ENCODE measurements at places on chromosomes 4 and X.

DNA sequence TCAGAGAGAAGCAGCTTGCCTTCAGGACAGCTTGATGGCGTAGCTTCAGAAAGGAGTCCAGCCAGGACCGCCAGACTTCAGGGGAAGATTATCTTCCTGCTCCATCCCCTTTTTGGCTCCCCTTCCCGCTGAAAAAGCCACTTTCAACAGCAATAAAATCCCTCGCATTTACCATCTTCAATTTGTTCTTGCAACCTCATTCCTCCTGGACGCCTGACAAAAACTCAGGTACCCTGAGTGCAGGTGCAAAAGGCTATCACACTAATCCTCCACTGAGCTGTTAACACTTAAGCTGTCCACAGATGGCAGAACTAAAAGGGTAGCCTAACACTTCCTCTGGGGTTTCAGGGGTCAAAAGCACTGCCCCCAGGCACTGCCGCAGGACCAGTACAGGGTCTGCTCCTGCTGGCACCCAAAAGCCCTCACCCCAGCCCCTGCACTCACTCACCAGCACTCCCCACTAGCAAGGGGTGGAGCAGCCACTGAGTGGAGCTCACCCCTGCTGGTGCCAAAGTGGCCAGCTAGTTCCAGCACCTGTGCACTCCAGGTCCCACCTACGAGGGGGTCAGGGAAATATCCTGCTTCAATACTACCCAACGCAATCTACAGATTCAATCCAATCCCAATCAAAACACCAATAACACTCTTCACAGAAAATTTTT is 145.8 kb downstream of the ADGRA3 start:
- DNase-seq = no peak

GRCh38 chr4:37415845-37416369 is 171.4 kb downstream of the NWD2 start:
- no peak for DNase-seq

DNA sequence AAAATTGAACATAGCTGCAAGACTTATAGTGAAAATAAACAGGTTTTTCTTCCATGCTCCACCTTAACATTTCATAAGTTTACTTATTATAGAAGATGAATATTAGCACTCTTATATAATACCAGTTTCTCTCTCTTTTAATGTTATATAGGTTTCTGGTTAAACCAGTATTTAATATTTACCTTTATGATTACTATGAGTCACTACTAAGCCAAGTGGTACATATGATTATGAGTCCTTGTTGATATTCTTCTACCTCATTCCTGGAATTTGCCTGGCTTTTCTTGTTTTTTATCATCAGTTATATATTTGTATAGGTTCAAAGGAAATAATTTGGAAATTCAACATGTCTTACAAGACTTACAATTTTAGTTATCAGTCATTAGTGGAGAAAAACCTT is 89.9 kb upstream of the MAOA start:
- DNase-seq = no peak

DNA sequence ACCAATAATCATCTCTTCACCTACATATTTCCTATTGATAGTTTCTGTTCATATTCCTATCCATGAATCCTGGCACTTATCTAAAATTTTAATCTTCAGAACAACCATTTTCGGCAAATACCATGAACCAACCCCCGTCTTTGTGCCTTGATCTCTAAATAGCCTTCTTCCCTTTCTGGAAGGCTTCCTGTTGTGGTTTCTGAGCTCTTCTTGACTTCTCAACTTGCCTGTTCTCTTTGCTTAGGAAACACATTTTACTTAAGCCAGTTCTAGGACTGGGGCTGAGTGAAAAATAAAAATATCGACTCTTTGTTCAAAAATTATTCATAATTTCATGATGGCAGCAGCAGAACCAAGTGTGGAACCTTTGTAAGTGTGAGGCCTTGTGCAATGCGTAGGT is 882.4 kb downstream of the C4orf33 start:
- no peak for DNase-seq

DNA sequence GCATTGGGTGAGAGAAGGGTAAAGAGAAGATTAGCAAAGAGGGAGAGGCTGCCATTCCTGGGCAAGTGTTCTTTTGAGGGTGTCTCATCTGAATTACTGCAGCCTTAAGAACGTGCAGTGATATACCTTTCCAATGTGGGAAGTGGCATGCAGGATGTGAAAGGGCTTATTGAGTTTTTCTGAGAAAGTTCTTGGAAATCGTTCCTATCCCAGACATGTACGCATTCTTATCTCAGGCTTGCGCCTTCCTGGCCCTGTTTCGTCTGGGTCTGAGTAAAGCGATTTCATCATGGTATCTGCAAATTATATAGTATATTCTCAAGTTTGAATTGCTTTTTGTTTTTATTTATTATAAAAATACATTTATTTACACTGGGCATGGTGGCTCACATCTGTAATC is 699.8 kb downstream of the TRAM1L1 start:
- DNase-seq = no peak

DNA sequence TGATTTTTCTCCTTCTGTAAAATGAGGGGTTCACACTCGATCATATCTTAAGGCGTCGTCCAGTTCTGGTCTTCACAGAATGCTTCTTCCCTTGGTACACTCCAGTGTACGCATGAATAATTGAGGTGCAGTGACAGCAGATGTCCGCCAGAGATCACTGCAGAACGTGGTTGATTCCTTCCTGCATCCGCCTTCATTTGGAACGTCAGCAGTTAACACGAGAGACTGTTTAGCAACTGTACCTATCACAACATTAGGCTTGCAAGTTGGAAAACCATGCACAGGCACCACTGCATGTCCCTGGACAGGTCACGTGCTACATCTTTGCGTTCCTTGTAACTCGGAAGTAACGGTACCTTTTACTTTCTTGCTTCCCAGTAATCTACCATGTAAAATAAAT is 66.0 kb upstream of the GEMIN8 start:
- no peak for DNase-seq

GRCh38 chrX:48493890-48494364 is 14.9 kb upstream of the PORCN start:
- DNase-seq = peak; percentile 13

DNA sequence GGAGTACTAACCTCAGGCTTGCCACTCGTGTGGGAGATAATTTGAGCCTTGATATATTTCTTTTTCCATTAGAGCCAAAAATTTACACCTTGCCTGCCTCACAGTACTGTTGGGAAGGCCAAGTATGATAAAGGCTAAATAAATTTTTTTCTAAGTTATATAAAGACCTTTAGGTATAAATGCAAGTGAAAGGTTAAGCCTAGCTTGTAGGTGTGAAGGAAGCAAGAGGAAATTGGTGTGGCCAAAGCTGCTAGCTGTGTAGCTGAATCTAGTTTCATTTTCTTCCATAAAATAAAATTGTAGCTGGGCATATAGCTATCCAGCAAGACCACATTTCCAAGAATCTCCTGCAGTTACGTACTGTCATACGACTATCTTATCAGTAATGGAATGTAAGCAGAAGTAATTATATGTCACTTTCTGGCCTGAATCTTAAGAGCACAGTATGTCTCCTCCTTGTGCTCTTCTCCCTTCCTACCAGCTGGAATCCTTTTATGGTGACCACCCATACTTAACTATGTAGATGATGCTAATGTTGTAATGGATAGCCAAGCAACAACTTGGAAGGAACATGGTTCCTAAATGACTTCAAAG is 14.3 kb upstream of the GABRE start:
- no peak for DNase-seq

GRCh38 chr4:18130256-18130655 is 108.7 kb upstream of the LCORL start:
- DNase-seq = no peak

GRCh38 chr4:21949073-21949457 is 493 bp upstream of the KCNIP4 start:
- DNase-seq = no peak

GRCh38 chr4:74376888-74377483 is 12.0 kb downstream of the EREG start:
- DNase-seq = no peak

- no peak for DNase-seq
These were observed 217.3 kb downstream of the DKK2 start for GRCh38 chr4:106818764-106819163.

DNA sequence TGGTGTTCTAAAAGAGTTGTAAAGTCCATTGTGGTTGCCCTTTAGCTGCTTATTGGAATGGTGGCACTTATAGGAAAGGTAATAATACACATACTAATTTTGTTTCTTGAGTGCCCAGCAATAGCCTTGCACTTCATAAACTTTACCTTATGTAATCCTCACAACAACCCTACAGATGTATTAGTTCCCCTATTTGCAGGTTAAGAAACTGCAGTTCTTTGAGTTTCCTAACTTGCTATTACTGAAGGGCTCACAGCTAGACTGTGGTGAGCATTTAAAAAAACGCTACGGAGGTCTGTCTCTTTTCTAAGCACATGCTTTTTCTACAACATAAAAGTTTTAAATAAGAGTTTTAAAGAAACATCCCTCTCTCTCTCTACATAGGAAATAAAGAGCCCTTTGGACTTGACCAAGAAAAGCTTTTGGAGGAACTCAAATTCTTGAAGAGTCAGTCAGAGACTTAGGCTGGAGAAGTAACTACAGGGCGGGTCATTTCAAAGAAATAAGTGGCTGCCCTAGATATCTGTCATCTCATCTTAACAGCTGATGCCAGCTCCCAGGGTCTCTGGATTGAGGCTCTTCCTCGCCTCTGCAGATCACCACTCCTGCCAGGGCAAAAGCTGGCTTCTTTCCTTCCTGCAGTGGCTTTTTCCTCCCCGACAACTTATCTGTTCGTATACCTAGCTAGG is 42.0 kb upstream of the FBXW7 start:
- DNase-seq = no peak

DNA sequence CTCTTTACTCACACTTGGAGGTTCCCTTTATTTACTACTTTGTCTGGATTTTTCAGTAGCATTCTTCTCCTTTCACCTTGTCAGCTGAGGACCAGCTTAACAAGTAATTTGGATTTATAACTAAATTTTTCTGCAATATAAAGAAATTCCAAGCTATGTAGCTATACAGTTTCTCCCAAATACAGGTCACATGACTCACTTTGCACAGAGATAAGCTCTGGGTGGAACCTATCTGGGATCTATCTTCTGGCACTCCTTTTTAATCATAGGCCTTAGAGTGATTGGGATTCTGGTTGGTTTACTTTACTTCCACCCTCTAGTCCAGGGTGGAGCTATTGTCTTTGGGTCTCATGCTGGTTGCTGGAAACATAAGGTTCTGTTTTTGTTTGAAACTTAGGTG is 34.9 kb upstream of the STK26 start:
- DNase-seq = no peak

DNA sequence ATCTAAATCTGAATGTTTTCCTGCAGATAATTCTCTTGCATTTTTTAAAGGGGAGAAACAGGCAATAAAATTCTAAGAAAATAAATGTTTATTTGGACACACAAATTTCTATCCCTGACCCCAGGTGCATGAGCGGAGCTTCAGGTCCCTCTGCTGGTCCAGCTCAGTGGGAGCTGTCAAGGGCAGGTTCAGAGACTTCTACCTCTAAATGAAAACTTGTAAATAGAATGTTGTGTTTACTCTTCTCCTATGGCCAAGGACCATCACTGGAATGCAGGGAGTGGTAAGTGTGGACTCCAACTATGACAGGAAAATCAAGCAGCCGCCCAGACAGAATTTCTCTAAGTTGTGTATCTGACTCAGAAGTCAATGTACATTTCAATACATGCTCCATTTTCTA is 148.6 kb upstream of the TTC29 start:
- DNase-seq = no peak

GRCh38 chrX:2707334-2707760 is 16.3 kb downstream of the CD99 start:
- DNase-seq = no peak

DNA sequence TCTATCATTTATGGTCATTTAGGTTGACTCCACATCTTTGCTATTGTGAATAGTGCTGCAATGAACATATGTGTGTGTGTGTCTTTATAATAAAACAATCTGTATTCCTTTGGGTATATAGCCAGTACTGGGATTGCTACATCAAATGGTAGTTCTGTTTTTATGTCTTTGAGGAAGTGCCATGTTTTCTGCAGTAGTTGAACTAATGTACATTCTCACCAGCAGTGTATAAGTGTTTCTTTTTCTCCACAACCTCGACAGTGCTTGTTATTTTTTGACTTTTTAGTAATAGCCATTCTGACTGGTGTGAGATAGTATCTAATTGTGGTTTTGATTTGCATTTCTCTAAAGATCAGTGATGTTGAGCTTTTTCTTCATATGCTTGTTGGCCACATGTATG is 80.5 kb downstream of the ARHGAP6 start:
- no peak for DNase-seq

- DNase-seq = no peak
These were observed 451.5 kb downstream of the PCDH11X start for GRCh38 chrX:92230628-92231027.

GRCh38 chrX:29687687-29688086 is 527.7 kb upstream of the MAGEB2 start:
- DNase-seq = no peak

- DNase-seq = no peak
These were observed 58.4 kb downstream of the CEP135 start for GRCh38 chr4:56007154-56007553.

DNA sequence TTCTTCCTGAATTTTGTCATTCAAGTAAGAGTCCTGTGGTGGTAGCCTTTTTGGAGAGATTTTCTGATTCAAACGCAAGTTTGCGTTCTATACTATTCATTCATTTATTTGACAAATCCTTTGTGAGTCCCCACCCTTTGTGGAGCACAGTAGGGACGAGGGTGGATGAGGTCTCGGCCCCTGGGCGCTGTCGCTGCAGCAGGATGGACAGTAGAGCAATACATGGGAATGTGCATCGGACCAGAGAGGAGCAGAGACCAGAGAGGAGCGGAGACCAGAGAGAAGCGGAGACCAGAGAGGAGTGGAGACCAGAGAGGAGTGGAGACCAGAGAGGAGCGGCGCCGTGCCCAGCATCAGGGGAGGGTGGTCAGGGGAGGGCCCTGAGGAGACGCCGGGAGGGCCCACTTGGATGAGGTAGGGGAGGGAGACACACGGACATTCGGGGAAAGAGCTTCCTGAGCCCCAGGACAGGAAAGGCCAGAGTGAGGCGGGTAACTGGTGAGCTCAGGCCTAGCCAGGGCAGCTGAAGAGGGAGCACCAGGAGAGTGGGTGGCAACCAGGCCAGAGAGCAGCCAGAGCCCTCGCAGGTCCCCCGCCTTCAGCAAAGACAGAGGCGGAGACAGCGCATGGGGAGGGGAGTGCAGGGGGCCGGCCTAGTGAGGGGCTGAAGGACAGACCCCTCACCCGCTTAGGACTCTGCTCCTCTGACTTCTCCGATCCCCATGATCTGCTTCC is 67.3 kb downstream of the NAT8L start:
- DNase-seq = no peak

DNA sequence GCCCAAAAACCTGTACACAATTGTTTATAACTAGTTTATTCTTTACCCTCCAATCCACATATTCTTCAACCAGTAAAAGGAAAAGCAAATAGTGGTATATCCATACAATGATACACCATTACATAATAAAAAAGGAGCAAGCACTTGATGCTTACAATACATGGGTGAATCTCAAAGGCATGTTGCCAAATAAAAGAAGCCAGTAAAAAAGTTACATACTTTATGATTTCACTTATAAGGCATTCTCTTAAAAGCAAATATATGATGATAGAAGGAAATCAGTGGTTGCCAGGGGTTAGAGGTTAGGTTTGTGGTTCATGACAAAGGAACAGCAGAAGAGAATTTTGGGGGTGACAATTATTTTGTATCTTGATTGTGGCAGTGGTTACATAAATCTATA is 896.1 kb upstream of the LCORL start:
- DNase-seq = no peak

- no peak for DNase-seq
These were observed 55.1 kb upstream of the INPP4B start for GRCh38 chr4:142901166-142901662.

GRCh38 chr4:110654254-110654635 is 31.4 kb upstream of the PITX2 start:
- DNase-seq = no peak
